Cortex of kidney (tissue), 1 donor: ENCODE measurements at places on chromosomes 2 and 18.

- no peak for DNase-seq
These were observed 18.6 kb downstream of the LONRF2 start for GRCh38 chr2:100303744-100304143.

DNA sequence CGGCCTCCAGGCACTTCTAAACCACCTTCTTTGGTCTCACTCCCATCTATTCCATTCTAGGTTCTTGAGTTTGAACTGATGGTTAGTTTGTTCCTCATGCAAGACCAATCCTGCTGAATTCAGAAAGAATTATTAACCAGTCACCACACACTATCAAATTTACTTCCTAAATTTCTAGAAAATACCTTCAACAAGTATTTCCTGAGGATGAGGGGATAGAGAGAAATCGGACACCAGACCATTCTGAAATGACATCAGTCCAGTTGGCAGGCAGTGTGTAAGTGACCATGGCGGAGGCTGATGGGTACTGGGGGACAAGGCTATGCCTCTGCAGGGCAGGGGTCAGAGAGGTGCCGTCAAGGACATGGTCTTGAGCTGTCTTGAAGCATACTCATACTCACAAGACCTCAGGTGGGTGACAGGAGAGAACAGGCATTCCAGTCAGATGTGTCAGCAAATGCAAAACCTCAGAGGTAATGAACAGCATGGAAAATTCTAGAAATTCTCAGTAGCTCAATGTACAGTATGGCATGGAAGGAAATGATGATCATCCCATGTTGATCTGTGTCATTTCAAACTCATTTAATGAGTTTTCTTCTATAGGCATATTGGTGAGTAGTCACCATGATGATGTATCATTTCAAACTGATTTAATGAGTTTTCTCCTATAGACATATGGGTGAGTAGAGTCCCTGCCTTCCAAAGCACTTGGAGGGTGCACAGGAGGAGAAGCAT is 119.6 kb downstream of the DDX1 start:
- DNase-seq = no peak

GRCh38 chr2:234967201-234967869 is 15.5 kb downstream of the SH3BP4 start:
- no peak for DNase-seq

DNA sequence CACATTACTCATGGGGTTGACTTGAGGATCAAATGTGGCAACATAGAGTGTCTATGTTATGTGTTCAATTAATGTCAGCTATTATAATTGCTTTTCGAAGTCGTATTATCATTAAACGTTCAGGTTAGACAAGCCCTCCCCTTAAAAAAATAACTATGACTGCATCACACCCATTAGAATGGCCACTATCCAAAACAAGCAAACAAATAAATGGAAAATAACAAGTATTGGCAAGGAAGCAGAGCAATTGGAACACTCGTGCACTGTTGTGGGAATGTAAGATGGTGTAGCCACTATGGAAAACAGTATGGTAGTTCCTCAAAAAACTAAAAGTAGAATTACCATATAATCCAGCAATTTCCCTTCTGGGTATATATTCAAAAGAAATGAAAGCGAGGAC is 10.0 kb upstream of the CTIF start:
- no peak for DNase-seq

- DNase-seq = no peak
These were observed 49.2 kb downstream of the PLB1 start for GRCh38 chr2:28544922-28545589.

GRCh38 chr2:134639265-134639664 is 79.5 kb downstream of the TMEM163 start:
- DNase-seq = no peak

DNA sequence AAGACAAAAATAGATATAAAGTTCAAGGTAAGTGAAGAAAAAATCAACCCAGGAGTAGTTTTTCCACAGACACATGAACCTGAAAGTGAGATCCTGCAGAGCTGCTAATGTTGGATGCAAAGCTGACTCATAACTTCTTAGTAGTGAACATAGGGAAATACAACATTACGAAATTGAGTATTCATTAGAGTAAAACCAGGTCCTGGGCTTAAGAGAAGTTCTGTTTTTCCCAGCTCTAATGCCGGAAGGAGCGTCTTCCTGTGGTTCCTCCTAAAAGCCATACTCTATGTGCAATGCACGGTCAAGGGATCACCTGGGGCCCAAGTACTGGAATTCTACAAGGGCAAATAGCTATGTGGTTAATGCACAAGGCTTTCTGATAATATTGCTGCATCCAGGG is 141.7 kb downstream of the RBMS1 start:
- DNase-seq = no peak

DNA sequence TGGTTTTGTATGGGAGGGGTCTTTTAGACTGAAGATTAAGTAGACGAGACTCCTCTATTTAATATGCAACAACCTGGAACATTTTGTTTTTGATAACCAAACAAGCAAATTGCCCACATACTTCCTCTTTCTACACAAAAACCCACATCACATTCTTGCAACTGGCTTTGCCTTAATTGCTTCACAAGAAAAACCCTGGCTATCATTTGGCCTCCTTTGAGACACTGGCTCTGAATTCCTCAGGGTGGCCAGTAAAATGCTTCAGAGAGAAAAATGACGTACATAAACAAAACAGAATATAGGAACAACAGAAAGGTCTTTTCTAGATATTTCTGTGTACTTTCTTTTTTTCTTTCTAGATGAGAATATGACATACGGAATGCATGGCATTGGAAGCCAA is 103.0 kb downstream of the TRIB2 start:
- DNase-seq = no peak

GRCh38 chr18:70188113-70188512 is 17.4 kb downstream of the RTTN start:
- DNase-seq = no peak

DNA sequence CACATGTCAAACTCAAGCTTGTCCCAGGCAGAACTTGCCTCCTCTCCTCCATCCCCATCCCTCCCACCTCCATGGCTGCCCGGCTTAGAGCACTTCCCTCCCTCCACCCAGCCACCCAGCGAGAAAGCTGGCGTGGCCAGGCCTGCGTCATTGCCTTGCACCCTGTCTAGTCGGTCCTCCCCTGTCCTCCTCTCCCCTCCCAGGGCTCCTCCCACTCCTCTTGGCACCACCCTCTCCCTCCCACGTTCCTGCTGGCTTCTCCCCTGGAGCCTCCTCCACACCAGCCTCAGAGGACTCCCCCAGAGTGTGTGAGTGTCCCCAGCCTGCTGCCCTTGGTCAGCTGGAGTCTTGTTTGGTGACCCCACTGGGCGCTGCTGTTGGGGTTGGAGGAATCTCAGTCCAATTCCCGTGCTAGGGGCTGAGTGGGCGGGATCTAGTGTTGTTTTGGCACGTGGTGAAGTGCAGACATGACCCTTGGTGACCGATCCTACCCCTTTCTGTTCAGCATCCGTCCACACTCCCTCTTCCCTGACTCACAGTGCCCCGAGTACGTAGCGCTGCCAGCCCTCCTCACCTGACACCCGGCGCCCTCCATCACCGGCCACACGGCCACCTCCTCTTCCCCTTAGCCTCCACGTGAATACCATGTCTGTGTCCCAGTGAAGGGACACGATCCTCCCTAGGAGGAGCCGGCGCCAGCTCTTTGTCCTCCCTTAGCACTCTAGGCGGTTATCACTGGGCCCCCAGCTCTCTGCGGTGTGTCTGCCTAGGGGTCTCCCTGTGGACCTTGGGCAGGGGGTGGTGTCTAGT is 41.4 kb downstream of the ATP6V1C2 start:
- DNase-seq = no peak

GRCh38 chr2:124046332-124046731 is 21.2 kb downstream of the CNTNAP5 start:
- no peak for DNase-seq

DNA sequence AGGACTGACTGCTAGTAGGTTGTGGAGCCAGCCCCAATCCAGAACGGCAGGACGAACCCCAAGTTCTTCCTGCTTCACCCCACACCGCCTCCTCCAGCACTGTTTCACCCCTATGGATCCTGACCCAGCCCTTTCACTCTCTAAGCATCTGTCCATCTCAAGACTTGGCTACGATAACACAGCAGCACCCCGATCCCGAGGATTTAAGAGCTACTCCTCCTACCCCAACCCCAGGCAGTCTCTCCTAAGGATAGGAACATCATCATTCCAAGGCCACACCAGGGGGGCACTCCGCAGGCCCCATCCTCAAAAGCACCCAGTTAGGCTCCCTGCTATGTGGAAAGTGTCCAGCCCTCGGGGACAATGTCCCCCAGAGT is 645 bp downstream of the KCTD18 start:
- no peak for DNase-seq

- no peak for DNase-seq
These were observed 129.1 kb downstream of the TSN start for GRCh38 chr2:121884511-121884921.

- no peak for DNase-seq
These were observed 39.8 kb downstream of the ADCYAP1 start for GRCh38 chr18:944440-944839.

GRCh38 chr2:58291726-58292438 is 50.8 kb upstream of the FANCL start:
- DNase-seq = no peak

DNA sequence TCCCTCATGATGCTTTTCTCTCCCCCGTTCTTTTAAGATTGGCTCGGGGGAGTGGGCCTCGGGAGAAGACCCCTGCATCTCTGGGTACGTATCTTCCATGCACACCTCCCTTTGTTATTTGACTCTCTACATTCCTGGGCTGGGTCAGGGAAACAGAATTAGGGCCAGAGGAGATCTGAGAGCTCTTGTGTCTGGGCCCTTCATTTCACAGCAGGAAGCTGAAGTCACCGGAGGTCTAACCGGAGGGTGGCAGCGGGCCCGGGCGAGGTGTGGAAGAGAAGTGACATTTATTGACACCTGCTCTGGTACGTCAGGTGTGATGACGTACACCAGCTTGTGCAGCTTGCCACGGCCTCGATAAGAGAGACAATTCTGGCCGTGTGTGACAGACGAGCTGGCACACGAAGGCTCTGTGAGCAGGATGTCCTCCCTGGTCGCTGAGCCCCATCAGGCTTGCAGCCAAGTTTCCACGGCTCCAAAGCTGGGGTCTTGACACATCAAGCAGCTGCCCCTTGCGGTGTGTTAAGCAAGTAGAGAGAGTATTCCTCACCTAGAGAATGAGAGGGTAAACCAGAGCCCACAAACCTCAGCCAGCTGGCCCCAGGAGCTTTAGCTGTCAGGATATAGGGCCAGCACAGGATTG is 30.4 kb downstream of the TOGARAM2 start:
- DNase-seq = no peak

GRCh38 chr18:55982992-55983391 is 395.0 kb upstream of the TCF4 start:
- no peak for DNase-seq
